Heart right ventricle (tissue), 16 donors: ENCODE measurements at places on chromosomes 2 and 18. TPM values are rescaled to one million over a fixed set of nuclear protein-coding genes. Genes with fewer than 3 reads are reported as not detected.

The TWIST2 gene
- total RNA-seq: 0.51 TPM

DNA sequence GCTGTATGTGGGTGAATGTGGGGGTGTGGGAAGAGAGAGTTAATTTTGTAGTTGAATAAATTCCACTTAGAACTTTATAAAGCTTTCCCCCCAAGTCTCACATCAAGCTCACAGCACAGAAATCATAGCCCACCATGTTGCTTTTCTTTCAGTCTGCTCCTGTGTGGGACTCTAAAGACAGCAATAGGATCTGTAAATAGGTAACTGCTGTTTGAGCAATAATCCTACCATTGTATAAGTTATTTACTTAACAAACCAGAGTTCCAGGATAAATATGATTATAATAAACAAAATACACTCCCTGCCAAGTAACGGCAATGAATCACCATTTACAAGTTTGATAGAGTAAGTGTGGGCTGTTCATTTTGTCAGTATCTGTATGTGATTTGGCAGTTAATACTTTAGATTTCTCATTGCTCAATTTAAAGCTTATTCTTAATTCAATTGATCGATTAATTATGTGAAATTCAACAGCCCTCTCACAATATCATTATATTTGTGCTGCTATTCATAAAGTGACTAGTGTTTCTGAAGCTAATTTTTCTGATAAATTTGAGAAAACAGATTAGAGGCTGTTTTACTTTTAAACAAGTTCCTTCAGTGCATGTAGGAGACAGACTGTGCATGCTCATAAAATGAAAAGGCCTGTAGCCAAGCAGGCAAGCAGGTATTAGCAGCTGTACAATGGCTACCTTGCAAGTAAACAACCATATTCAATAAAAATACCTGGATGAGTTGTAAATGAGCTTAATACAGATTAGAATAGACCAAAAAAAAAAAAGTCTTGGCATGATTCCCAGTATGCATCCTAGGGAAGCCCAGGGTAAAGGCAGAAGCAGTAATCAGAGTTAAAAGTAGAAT, 142.7 kb downstream of the PDE11A start:
- no peak for DNase-seq

DNA sequence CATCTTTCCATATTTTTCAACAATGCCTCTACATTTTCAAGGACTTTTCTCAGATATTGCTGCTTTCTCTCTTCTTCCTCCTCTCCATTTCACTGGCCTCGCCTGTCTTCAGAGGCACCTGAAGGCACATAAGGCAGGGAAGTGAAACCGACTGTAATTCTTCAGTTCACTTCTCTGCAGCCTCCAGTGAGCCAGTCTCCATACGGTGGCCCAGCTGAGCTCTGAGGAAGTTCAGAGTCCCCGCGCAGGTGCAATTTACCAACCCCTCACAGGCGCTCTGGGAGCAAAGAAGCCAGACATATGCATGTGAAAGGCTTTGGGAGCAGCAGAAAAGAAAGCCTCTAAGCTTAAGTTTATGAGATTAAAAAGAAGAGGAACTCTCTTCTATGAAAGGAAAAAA, 12.4 kb downstream of the KLHL14 start:
- DNase-seq: no peak

- no peak for DNase-seq
These were observed 95.3 kb upstream of the GLS start for GRCh38 chr2:190785334-190785733.

GRCh38 chr18:1304392-1304992, 399.8 kb downstream of the ADCYAP1 start:
- no peak for DNase-seq

The ALPI gene
- not detected for total RNA-seq

GRCh38 chr2:38079116-38080052, 3.4 kb upstream of the CYP1B1 start:
- no peak for DNase-seq

DNA sequence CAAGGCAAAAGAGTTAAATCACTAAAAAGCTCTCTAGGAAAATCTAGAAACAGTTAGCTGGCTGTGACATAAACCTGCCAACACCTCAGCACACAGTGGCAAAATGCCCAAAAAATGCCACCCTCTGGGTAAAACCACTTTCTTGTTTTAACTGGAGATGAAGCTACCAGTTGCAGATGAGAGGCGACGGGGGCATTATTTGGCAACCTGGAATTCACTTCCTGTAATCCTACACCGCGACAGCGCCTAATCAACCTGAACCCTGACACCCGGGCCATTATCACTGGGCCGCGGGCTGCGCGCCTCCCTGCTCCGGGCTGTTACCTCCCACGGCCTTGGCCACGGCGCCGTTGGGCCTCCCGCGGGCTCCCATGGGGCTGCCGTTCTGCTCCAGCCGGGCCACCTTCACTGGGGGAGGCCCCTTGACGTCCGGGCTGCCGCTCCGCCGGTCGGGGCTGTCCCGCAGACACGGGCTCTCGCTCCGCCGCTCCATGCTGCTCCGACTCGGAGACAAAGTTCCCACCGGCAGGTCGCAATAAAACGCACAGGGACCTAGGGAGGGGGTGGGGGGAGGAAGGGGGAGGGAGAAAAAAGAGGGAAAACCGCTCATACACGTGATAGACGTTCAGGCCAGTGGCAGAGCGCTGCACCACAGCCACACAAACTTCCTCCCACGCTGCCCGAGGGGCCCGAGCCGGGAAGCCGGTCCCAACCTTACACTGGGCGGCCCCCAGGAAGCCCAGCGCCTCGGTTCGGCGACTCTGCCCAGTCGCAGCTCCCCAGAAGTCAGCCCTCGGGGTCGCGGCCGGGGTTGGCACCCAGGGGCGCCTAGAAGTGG, 2.0 kb downstream of the SATB2 start:
- DNase-seq: no peak

The ATP8B1 gene
- 11.7 TPM for total RNA-seq

- no peak for DNase-seq
These were observed 17.5 kb upstream of the CDC42EP3 start for GRCh38 chr2:37688771-37689468.

DNA sequence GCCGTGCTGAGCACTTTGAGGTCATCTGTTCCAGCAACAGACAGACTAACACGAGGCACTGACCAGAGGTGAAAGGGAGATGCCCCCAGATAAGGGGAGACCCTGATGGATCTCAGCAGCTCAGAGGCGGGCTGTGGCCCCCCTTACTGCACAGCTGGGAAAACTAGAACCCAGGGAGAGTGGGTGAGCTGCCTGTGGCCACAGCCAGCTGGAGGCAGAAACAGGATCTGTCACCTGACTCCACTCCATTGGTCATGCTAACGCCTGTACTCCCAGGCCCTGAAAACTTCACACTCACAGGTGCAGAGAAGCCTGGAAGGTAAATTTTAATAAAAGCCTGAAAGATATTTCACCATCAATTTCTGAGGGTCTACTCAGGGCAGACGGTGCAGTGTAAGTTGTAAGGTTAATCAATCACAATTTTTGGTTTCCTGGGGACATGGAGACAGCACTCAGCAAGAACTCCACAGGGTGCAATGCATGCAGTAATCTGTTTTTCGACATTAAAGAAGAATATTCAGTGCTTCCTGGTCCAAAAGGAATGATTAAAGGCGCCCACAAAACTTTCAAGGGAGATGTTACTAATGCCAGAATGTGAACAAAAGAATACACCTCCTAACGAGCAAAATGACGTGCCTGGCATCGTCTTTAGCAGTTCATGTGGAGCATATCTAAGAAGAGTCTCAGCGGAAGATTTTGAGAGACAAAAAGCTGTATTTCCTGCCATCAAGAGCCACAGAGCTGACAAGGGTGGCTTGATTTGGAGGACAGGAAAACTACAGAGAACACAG, 173.4 kb downstream of the EIPR1 start:
- DNase-seq: no peak

DNA sequence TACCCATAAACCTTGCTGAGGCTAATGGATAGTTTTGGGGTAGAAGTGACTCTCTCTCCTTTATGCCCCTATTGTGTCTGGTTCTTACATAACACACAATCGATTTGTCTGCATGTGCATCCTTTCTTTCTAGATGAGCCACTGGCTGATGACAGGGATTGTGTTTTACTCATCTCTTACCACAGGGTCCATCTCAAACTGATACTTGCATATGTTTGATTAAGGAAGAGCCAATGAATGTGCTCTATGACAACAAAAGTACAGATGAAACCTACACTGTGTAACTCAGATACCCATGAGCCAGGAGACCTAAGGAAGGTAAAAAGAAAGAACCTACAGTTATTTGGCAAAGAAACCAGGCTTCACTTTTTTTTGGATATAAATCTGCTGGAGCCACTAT, 13.2 kb upstream of the BZW1 start:
- no peak for DNase-seq

- DNase-seq: no peak
These were observed 51.8 kb downstream of the MERTK start for GRCh38 chr2:111950236-111950635.

The FHOD3 gene
- 468 TPM for total RNA-seq

DNA sequence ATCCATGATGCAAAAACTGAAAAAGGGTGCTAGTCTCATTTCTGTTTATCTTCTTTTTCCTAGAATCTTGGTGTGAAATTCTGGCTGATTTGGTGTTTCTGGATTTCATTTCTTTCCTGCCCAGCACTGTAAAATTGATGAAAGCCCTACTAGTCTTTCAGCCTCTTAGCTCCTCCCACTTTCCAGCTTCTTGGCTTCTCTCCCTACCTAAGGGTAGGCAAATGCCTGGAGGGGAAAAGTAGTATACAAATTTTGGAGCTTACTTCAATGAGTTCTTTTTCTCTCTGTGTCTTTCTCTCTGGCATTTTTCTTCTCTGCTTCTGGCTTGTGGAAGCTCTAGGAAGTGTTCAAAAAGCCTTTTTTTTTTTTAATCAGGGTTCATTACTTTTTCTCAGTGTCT, 160.5 kb downstream of the XIRP2 start:
- no peak for DNase-seq

The SLC5A6 gene
- total RNA-seq: 6.9 TPM

DNA sequence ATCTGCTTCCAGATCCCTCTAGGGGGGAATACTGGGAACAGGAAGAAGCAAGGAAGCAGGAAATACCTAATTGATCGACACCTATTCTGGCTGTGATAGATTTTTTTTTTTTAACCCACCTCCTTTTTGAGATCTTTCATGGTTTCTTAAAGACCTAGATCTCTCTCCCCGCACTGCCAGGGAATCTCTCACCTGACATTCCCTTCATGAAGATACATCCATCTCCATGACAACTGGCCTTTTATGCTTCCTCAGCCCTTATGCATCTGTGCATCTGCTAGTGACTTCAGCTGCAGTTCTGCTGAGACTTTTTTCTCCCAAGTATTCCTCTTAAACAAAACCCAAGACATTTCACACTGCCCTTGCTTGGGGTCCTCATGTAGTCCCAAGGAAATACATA, 21.1 kb upstream of the CPO start:
- DNase-seq: no peak

DNA sequence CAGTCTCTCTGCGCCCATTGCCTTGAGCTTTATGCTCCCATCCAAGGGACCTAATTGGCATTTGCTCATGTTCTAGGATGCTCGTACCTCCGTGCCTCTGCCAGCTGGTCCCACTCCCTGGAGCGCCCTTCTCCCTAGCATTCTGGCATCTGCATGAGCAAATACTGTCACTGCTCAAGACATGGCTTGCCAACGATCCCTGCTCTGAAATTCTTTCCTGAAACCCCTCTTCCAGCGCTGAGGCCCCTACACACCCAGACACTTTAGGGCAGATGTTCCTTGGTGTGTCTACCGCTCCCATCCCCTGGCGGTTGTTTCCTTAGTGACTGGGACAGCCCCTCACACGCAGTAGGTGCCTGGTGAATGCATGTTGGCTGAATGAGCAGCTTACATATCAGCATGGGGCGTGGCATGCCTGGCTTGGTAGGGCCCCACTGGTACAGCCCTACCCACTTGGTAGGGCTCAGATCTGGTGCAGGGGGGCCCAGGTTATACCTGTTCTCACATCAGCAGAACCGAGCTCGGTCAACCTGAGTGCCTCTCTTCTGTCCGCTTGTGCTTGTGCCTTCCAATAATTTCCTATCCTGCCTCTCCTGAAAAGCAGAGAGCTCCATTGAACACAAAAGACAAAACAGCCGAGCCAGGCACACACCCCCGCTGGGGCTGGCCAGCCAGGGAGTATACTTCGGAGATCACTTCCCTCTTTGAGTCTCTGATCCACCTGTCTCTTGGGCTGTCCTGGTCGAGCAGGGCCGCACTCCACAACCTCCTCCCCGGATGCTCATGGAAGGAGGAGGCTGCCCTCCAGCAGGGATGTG, 59.2 kb downstream of the INHBB start:
- no peak for DNase-seq

- no peak for DNase-seq
These were observed 161.9 kb downstream of the KLHL29 start for GRCh38 chr2:23546913-23547312.

DNA sequence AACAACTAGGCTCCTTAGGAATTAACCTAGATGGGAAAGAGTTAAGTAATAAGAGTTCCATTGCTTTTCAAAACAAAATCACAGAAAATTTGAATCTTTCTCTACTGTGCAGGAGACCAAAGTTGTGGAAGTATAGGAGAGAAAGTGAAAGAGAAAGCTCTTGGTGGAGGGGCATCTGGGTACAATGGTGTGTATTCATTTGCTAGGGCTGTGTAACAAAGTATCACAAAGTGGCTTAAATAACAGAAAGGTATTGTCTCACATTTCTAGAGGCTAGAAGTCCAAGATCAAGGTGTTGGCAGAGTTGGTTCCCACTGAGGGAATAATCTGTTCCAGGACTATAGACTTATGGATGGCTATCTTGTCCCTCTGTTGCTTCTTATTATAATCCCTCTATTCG, 50.5 kb upstream of the GORASP2 start:
- no peak for DNase-seq

The CRYGC gene
- not detected for total RNA-seq

GRCh38 chr2:88136817-88137216, 9.0 kb upstream of the FABP1 start:
- DNase-seq: no peak

DNA sequence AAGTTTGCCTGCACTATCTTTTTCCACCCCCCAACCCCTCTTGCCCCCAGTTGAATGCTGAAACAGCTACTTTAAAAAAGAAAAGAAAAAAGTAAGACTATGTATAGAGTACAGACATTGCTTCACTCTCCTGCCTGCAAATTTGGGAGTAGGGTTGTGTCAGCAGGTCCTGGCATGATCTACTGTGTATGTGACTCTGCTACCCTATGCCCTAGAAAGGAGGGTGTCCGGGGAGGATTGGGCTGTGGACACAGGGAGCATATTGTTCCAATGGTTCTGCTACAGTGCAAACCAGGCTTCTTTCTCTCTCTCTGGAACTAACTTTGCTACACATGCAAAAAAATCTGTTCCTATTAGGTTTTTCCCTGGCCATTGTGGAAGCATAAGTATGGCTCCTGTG, 9.9 kb upstream of the ZEB2 start:
- DNase-seq: no peak

The IL1RN gene
- total RNA-seq: 9.2 TPM

The SIX2 gene
- 0.42 TPM for total RNA-seq

DNA sequence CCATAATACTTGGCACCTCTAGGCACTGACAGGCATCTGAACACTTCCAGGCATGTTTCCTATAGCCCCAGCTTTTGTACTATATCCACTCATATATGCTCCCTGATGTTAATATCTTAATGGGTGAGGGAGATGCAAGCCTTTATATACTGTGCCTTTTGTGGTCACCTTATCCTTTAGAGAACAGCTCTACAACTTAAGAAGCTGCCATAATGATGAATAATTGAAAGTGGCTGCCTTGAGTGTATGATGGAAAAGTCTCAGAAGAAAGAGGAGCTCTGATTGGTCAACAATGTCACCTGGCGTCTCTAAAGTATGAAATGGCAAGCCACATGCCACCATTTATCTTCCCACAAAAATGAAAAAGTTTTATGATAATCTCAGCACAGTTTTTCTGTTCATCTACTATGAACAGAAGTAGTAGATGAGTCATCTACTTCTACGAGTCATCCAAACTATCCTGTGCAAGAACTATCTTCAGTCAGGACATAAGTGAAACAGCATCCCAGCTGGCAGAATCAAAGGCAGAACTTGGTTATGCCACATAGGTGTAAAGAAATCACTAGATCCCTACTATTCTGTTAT, 997.9 kb upstream of the CELF4 start:
- DNase-seq: no peak
